ENCODE measurements at places on chromosomes 13 and 19. TPM values are rescaled to one million over a fixed set of nuclear protein-coding genes. Genes with fewer than 3 reads are reported as not detected.

Gene NEK5
- polyA plus RNA-seq, result 0.45 TPM

Gene CIC
- polyA plus RNA-seq, result 28.6 TPM

Gene SAMD1
- 32.2 TPM for polyA plus RNA-seq

Gene PSG2
- polyA plus RNA-seq, result not detected

Gene SGCG
- polyA plus RNA-seq, result 86.6 TPM

Gene MRPL57
- polyA plus RNA-seq, result 38.8 TPM

Gene LILRB3
- 0.95 TPM for polyA plus RNA-seq

Gene KLK7
- not detected for polyA plus RNA-seq

Gene PTPRH
- 0.72 TPM for polyA plus RNA-seq

Gene ZNF175
- polyA plus RNA-seq, result 3.3 TPM

GRCh38 chr13:45206340-45206739 lies 5.5 kb upstream of the KCTD4 start:
- no peak for DNase-seq

DNA sequence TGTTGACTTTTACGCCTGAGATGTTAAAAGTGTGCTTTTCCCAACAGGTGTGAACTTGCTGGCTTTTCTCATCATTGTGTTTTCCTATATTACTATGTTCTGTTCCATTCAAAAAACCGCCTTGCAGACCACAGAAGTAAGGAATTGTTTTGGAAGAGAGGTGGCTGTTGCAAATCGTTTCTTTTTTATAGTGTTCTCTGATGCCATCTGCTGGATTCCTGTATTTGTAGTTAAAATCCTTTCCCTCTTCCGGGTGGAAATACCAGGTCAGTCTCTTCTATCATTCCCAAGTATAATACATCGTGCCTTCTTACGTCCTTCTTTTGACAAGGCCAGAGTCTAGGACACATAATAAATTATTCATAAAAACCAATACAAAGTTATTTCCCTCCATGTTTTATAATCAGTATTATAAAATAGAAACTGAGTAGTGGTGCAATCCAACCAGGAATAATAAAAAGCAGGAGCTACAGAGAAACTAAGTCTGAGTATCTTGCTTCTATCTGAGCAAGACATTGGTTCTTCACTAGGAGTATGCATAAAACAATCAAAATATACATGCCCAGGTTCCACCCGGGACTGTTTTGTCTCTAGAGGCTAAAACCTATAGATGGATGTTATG lies 57.9 kb downstream of the RXFP2 start:
- no peak for DNase-seq

GRCh38 chr13:30584051-30584731 lies 33.5 kb upstream of the USPL1 start:
- DNase-seq, result no peak

GRCh38 chr13:85772367-85772766 lies 26.9 kb downstream of the SLITRK6 start:
- DNase-seq, result no peak

DNA sequence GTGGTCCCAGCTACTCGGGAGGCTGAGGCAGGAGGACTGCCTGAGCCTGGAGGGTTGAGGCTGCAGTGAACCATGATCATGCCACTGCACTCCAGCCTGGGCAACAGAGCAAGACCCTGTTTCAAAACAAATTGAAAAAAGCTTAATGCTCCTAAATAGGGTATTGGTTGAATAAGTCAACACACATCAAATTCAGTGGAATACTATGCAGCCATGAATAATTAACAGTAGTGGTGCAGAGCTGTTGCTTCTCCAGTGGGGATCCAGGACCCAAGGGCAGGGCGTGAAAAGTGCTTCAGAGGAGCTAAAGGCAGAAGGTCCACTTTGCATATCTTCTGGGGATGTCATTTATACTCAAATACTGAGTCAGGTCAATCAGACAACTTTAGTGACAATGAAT lies 18.2 kb downstream of the SIGLEC8 start:
- DNase-seq, result no peak

- no peak for DNase-seq
Observed at GRCh38 chr13:111398715-111399299, 78.4 kb downstream of the TEX29 start.

GRCh38 chr19:46927106-46927505 lies 66.3 kb downstream of the ARHGAP35 start:
- DNase-seq, result no peak

All from right cardiac atrium (tissue), 5 donors.